CD8-positive, alpha-beta memory T cell (primary cell): ENCODE measurements at places on chromosomes 11 and 22.

- no peak for DNase-seq
These were observed 35.9 kb upstream of the TRIM29 start for GRCh38 chr11:120173807-120174206.

DNA sequence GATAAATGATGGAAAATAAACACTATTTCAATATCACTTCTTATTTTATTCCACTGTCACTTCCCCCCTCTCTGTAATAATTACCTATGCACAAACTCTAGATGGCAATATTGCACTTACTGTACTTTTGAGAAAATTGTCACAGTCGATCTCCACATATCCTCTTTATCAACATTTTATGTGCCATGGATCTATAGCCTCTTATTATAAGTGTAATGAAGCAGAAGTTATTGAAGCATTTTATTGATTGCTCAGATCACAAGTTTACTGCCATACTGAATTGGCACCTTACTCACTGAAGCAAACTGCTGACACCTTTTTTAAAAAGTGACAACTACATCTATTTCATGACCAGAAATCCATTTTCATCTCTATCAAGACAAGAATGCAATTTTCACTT is 133.4 kb downstream of the DCDC1 start:
- DNase-seq: no peak

GRCh38 chr11:111870113-111870512 is 1.3 kb downstream of the ALG9 start:
- no peak for DNase-seq

GRCh38 chr22:43126501-43127165 is 16.1 kb downstream of the BIK start:
- DNase-seq: no peak

- no peak for DNase-seq
These were observed 1.0 kb downstream of the CCDC86 start for GRCh38 chr11:60842668-60843600.

DNA sequence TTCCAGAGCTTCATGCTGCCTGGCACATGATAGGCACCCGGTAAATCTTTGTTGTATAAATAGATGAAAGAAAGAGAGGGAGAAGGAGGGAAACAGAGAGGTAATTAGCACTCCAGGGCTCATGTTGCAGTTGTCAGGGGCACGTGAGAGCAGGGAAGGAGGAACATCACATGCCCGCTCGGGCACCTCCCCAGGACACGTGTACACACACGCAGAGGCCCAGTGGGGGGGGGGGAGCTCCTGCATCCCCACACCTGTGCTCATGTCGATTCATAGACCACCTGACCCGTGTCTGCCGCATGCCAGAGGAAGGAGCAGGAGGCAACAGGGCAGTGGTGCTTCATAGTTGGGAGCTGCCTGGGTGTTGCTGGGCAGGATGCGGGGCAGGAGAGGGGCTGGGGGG is 37.1 kb upstream of the NNMT start:
- DNase-seq: no peak

DNA sequence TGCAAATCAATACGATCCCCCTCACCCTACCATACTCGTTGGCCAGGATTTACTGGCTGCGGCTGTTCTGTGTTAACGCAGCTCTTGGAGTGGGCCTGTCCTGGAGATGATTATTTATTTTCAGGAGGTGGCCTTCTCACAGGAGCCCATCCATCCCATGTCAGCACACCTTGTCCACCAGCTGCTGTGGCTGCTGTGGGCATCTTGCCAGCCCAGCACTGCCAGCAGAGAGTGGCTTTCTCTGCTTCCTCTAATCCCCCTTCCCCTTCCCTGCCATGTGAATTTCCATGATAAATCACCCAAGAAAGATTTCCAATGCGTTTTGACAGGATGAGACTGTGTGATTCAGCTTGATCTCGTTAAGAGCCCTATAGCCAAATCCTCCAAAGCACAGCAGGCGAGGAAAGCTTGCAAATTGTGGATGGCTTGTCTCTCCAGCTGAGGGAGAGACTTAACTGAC is 309.1 kb upstream of the C11orf87 start:
- no peak for DNase-seq

- DNase-seq: no peak
These were observed 27.6 kb upstream of the PPFIA1 start for GRCh38 chr11:70242885-70243284.

DNA sequence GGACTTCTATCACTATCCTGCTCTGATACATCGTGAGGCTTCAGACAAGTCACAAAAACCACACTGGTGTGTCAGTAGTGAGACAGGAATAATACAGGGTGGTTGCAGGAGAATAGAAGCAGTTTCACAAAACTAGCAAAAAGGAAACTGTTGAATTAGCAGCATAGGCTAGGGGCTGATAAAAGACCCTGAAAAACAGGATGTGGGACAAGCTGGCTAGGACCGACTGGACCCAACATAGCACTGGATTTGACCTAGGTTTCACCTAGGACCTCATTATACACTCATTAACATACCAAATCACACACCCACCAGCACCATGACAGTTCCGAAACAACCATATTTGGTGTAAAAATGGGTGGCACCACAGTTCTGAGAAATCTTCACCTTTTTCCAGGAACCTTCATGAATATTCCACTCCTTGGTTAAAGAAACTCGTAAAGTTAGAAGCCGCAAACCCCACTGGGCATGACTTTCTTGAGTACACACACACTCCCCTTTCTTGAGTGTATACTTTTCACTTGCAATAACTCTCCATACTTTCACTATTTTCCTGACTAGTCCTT is 76.2 kb downstream of the SLC1A2 start:
- peak; percentile 46 for DNase-seq

- no peak for DNase-seq
These were observed 441.4 kb downstream of the BUD13 start for GRCh38 chr11:116331381-116331780.

GRCh38 chr11:61020551-61021235 is 49.2 kb downstream of the CD6 start:
- DNase-seq: no peak

DNA sequence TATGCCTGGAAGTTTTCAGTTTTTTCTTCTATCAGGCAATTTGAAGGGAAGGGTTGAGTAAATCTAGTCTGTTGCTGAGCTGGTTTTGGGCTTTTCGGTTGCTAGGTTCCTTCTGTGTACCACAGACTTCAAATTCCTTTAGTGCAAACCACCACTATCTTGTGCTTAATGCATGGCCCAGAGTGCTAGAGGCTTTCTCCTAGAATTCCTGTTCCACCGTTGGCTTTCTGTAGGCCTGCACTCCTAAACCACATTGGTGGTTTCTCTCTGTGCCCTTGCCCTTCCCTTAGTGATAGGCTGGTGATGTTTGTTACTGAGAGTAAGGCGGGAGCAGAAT is 47.1 kb upstream of the CTSC start:
- no peak for DNase-seq

- DNase-seq: no peak
These were observed 9.5 kb upstream of the OR5B12 start for GRCh38 chr11:58451585-58451984.

- DNase-seq: no peak
These were observed 1.1 kb downstream of the EXT2 start for GRCh38 chr11:44096360-44097185.

DNA sequence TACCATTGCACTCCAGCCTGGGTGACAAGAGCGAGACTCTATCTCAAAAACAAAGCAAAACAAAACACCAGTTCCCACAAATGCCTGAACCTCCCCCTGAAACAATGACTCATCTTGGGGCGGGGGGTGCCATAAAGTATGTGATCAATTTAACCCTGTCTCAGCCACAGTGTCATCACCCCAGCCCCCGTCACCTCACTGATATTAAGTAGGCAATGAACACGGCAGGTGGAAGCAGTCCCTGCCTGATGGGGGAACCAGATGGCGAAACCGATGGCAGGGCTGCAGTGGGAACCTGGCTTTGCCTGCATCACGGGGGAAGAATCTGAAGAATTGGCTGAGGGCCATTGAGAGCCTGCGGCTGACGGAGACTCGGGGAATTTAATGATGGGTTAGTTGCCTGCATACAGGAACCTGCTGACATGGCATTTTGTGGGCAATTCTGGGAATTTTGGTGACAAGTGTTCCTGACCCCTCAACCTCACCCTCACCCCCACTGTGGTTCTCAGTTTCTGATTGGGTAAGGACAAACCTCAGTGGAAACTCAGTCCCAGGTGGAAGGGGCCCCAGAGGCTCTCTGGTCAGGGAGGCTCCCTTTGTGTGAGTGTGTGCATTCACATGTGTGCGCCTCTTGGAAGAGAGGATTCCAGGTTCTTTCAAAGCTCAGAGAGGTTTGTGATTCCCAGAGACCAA is 39.1 kb upstream of the SHISAL1 start:
- no peak for DNase-seq

DNA sequence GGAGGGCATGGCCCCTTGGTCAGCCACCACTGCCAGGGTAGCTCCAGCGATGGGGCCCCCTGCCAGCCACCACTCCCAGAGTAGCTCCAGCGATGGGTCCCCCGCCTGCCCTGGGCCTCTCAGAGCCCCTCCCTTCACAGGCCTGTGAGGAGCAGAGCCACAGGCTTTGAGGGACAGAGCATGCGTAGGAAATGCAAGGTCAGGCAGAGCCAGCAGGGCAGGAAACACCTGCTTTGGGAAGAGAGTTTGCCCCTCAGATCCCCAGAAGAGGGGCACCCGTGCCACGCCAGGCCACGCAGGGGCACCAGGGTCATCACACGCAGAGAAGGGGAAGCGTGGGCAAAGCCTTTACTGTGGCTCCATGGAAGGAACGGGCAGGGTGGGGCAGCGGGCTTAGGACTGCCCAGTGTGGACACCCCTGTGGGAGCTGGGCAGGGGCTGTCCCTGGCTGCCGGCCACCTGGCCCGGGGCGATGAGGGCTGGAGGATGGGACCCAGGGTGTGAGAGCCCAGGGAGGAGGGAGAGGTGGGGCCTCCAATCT is 477.8 kb downstream of the BRD1 start:
- no peak for DNase-seq

- DNase-seq: no peak
These were observed 183.2 kb downstream of the MSANTD4 start for GRCh38 chr11:105838668-105839384.

- DNase-seq: no peak
These were observed 56.3 kb downstream of the SLN start for GRCh38 chr11:107655602-107656001.

- no peak for DNase-seq
These were observed 60.2 kb downstream of the CDKN1C start for GRCh38 chr11:2825261-2825888.

GRCh38 chr11:110762590-110762989 is 50.4 kb upstream of the ARHGAP20 start:
- no peak for DNase-seq

DNA sequence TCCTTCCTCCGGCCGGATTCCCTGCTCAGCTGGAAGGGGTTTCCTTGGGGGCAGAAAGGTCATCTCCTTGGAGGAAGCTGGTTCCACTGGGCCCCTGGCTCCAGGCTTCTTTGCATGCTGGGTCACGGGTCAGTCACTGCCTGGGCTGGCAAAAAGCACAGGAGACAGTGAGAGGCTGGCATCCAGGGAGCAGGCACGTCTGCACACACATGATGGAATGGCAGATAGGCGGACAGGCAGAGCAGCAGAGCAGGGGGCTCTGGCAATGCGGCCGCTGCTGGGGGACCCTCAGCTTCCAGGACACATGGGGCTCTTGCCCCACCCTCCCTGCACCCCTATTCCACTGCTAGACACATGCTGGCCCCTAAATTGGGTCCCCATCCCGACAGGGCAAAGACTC is 40.4 kb downstream of the C11orf58 start:
- no peak for DNase-seq

DNA sequence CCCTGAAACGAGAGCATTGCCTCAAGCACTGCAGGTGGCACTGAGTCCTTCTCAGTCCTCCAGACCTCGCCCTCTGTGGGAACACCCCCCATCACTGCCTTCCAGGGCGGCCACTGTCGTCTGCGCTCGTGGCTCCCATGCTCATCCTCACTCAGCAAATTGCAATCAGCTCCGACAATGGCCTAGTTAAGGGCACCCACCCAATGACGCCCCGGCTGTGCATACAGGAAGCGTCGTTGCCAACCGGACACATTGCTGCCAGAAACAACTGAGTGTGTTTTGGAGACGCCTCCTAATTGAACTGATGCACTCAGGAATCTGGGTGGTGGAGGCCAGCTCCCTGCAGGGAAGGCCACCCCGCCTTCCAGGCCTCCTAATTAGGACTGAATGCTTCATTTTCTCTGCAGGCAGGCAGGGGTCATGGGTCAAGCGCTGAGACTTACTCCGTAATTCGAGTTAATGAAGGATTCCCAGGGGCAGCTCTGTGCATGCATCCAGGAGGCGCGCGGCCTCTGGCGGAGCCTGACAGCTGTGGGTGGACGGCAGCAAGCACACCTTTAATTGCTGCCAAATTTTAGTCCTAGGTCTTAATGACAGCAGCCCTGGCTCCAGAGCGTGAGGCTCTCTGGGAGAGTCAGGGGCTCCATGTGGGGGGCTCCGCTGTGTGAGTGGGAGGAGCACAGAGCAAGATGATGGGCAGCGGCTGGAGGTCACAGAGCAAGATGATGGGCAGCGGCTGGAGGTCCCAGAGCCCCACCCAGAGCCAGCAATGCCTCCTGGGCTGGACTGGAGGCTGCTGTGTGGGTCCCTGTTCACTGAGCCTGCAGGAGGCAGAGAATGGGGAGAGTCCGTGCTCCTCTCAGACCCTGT is 199.0 kb downstream of the BRD1 start:
- no peak for DNase-seq

DNA sequence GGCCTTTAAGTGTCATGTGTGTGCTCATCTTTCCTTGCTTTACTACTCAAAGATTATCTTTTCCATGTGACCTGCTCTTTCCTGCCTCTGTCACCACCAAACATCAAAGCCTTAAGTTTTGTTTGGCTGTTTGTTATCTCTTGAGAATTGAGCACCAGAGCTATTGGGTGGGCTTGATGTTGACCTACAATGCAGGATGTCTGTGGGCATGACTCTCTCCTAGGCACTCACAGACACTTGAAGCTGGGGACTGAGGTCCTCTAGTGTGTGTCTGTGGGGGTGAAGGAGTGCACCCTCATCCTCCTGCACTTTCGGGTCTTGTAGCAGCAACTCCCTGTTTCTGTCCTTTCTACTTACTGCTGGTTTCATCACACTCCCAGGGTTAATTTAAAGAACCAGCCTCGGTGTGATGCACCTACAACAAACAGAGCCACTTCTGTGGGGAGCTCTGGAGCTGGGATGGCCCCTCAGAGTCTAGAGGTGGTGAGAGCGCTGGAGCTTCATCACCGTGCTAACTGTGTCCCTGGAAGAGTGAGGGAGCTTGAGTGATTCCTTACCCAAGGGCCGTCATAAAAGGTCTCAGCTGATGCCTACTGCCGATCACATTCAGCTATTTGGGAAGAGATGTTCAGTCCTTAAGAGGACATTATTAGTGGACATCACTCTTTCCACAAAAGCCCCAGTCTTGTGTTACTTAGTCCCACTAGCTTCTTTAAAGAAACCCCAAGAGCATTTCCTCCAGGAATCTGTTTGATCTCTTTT is 56.3 kb downstream of the LRRC74B start:
- DNase-seq: no peak
